Activated naive CD4-positive, alpha-beta T cell treated with Interleukin-2 at 50 U/mL for 16 hours (primary cell): ENCODE measurements at places on chromosomes 3 and 15.
A peak's percentile ranks its signal among the peaks of the same experiment; 100 is the strongest.

- DNase-seq = no peak
Measured at GRCh38 chr3:34626699-34627098, 828.3 kb downstream of the PDCD6IP start.

DNA sequence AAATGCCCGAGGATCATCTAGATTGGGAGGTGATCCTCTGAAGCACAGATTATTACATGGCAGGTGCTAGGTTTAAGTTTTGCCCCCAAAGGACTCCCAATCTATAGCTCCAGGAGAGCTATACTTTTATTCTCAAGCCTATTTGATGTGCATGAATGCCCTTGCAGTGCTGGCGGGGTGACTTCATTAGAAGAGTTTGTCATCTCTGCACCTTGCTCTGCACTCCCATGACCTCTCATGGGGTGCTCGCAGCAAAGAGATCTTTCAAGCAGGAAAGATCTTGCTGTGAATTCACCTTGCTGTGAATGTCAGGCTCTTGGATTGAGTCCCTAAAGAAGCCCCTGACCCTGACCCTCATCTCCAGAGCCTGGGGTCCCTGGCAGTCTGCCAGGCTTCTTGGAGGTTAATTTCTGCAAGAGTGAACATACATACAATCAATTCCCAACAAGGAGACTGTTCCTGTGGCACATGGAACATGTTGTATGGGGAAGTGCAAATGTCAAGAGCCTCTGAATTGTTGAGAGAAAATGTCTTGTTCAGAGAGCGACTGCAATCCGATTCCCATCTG lies 45.9 kb downstream of the FAM43A start:
- DNase-seq = no peak

- DNase-seq = no peak
Measured at GRCh38 chr3:182713743-182714517, 79.4 kb upstream of the ATP11B start.

DNA sequence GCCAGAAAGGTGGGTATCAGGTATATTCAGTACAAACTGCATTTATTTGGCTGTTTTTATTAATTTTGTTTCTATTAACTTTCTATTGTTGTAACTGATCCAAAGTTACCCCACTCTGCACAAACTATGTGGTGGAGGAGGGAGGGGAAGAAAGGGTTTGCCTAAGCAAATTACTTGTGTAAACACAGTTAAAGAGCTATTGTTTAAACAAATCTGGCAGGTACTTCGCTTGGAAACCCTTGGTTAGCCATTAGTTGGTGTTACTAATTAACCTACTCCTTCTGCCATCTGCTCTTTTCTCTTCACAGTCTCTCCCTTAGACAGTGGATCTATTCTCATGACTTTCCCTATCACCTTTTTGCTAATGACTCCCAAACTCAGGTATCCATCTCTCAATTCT lies 328.4 kb upstream of the NECTIN3 start:
- no peak for DNase-seq

DNA sequence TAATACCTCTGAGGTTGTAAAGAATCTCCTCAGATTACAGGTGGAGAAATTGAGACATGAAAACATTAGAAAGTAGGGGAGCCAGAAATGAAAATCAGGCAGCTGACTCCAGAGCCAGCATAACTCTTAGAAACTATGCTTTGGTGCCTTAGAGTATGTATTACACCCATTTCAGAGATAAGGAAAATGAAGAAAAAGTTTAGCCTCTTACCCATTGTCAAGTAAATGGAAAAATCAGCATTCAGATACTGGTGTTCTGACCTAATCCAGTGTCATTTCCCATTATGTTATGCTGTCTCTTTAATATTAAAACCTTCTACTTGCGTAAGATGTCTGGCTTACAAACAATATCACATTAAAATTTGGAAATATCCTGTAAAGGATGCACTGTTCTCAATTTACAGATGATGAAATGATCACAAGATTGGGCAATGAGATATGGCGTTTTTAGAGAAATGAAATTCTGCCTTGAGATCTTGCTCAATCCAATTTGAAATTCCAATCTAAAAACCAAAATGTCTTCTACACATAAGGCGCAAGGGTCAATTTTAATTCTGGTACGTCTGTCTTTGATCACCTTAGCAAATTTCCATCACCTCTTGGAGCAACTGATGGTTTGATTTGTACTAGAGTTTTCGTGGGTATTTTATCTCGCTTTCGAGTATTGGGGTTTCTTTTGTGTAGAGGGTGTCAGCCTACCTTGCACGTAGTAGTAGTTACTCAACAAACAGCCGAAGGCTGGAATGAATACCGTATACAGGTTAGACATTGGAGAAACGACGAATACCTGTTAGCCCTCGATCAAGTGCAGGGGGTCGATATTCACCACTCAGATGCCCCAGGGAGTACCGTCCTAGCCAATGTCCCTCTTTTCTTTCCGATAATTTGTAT lies 902 bp upstream of the ZCWPW2 start:
- no peak for DNase-seq

DNA sequence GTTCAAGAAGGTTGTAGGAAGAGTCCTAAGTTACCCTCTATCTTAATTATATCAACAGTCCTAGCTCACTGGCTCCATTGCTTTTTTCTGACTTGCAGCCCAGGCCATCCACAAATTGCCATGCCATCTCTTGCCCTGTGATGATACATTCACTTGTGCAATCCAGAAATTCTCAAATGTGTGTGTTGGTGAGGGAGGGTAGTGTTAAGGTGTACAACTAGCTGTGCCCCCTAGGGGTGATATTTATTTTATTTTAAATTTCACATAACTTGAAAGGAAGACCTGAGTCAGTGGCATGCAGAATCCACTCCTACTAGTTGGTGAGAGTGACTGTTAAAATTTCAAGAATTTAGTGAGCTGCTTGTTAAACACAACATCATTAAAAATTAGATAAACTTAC lies 156.1 kb upstream of the ANKRD28 start:
- DNase-seq = no peak

GRCh38 chr3:122151480-122151879 lies 32.0 kb upstream of the CASR start:
- no peak for DNase-seq

DNA sequence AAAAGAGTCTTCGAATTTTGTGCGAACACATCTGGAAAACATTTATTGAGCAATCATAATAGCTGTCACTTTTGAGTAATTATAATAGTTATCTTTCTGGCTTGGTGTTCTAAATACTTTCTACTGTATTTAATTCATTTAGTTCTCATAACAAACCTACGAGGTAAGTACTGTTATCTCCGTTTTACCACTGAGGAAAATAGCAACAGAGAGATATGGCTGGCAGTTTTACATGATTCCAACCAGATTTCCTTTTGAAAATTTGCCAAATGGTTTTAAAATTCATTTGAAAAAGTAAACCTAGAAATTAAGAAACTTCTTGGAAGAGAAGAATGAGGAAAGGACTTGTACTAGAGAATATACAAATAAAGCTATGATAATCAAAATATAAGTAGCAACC lies 37.3 kb upstream of the MGA start:
- no peak for DNase-seq

- DNase-seq = no peak
Measured at GRCh38 chr15:27843146-27843545, 256.0 kb downstream of the OCA2 start.

DNA sequence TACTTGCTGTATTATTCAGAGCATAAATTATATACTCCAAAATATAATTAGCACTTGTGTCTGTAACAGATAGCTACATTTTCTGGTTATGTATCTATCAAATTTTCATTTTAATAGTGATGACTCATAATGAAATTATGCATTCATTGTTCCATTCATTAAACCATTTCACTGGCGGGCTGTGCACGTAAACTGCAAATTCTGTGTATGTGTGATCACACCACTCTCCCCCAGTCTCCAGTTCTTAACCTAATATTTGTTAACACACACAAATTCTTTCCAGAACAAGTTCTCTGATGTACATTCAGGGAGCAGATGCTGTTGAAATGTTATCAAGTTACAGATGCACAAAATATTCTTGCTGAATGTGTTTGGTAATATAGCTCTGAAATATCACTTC lies 3.8 kb upstream of the KCNMB2 start:
- DNase-seq = no peak

DNA sequence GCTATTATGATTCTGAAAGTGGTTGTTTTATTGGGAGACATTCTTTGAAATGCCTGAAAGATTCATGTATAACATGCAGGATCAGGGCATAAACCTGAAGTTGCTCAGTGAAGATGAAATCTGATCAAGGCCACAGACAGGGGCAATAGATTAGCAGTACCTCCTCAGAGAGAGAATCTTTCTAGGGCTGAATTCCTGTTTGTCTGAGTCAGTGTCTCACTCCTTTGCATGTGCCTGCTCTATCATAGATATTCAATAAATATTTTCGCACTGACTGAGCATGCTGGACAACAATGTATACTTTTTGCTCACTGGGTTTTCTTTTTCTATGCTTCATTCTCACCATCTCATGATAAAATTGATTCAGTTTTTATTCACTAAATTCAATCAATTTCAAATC lies 49.8 kb upstream of the PFN2 start:
- no peak for DNase-seq

GRCh38 chr3:137761563-137762503 lies 2.3 kb upstream of the SOX14 start:
- no peak for DNase-seq

DNA sequence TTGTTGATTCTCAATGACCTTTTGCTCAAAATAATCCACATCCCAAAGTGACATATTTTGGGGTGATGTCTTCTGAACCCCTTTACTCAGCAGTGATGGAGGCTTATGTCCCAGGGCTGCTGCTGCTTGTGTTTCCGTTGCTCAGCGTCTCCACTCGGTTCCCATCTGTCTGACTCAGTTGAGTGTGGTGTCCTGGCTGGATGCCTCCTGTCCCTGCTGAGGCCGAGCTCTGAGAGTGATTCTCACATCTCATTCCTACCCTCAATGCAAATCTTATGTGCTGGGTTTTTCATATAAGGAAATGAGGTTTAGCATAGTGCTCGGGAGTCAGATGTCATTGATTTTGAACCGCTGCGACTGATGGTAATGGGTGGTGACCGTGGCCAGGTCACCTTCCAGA lies 247.4 kb downstream of the GABRG3 start:
- DNase-seq = no peak

GRCh38 chr3:188855675-188856074 lies 316.1 kb upstream of the TPRG1 start:
- DNase-seq = no peak

DNA sequence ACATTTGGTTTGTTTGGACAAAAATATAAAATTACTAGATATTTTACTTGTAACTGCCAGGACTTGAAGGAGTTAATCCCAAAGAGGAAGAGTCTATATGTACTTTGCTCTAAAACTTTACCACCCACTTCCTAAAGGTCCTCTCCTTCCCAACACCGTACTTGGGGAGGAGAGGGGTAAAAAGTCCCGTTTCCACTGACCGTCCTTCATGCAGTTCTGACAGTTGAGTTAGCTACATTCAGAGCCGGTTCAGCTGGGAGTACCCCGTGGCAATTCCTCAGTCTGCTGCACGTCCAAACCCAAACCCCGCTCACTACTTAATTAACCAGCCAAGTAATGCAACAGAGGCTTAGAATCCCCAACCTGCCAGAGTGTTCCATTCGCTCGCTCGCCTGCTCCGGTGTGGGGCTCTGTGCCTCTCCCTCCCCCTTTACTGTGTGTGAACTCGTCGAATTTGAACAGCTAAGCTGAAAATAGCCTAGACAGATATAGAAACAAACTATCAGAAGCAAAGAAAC lies 519.7 kb downstream of the FOXP1 start:
- peak; percentile 63 for DNase-seq

DNA sequence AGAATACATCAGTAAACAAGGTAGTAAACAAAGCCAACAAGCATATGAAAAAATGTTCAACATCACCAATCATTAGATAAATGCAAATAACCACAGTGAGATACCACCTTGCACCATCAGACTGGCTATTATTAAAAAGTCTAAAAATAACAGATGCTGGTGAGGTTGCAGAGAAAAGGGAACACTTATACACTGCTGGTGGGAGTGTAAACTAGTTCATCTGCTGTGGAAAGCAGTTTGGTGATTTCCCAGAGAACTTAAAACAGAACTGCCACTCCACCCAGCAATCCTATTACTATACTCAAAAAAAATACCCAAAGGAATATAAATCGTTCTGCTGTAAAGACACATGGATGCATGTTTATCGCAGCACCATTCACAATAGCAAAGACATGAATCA lies 30.3 kb upstream of the ZBTB38 start:
- DNase-seq = no peak

- DNase-seq = no peak
Measured at GRCh38 chr15:65085207-65085753, 8.7 kb downstream of the KBTBD13 start.

- no peak for DNase-seq
Measured at GRCh38 chr3:46607603-46608028, 4.7 kb upstream of the FAM240A start.

DNA sequence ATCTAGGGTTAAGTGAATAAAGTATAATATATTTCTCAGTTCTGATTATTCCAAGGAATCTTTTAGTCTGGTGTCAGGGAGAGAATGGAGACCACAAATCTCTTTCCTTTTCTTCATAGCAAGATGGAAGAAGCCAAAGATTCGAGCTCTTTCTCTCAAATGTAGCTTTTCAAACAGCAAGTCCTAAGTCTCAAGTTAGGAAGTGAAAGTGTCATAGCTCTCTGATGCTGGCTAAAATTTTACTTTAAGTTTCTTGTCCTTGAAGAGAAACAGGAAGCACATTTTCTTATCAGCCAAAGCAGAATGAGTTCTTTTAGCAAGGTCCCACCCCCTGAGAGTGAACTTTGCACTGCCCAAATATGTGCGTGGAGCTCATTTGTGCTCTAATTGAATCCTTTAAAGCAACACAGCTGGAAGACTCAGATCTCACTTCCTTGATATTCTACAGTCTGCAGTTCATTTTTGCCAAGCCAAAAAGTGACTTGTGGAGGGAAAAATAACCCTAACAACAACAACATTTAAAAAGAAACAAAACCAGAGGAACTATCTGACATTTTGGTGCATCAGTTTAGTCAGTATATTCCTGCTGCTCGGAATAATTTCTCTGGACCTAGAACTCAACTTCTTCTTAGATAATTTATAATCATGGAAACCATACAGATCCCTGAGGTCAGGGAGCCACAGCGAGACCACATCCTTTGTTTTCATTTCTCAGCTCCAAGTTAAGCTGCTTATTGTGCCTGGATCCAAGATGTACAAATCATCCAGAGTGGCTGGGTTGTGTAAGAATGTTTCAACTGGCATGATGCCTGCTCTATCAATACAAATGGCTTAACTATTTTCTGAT lies 238.7 kb upstream of the P2RY1 start:
- DNase-seq = no peak
